Stromal cell of bone marrow (primary cell): ENCODE measurements at places on chromosomes 16 and 17.
A peak's percentile ranks its signal among the peaks of the same experiment; 100 is the strongest.

DNA sequence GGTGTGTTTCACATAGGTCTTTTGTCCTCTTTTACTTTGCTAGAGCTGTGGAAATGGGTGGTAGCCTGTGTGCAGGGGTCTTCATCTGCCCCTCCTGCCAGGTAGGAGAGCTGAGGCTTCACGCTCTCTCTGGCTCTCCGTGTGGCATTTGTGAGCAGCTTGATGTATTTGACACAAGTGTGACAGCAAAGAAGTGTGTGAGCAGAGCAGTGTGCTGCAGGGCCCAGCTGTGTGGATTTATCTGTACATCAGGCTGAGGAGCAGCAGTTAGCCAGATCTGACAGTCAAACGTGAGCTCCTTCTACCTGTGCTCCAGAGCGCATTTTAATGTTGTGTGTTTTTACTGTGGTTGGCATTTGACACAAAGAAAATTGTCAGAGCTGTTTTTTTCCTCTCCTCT is 101.8 kb downstream of the FTO start:
- no peak for DNase-seq

GRCh38 chr17:3002538-3003295 is 60.7 kb downstream of the OR1D5 start:
- no peak for DNase-seq

- DNase-seq, result no peak
Observed at GRCh38 chr16:55559233-55559632, 7.3 kb upstream of the CAPNS2 start.

- DNase-seq, result no peak
Observed at GRCh38 chr16:5000573-5001001, 33.1 kb downstream of the NAGPA start.

GRCh38 chr17:28333083-28333746 is 2.1 kb downstream of the IFT20 start:
- DNase-seq, result no peak

DNA sequence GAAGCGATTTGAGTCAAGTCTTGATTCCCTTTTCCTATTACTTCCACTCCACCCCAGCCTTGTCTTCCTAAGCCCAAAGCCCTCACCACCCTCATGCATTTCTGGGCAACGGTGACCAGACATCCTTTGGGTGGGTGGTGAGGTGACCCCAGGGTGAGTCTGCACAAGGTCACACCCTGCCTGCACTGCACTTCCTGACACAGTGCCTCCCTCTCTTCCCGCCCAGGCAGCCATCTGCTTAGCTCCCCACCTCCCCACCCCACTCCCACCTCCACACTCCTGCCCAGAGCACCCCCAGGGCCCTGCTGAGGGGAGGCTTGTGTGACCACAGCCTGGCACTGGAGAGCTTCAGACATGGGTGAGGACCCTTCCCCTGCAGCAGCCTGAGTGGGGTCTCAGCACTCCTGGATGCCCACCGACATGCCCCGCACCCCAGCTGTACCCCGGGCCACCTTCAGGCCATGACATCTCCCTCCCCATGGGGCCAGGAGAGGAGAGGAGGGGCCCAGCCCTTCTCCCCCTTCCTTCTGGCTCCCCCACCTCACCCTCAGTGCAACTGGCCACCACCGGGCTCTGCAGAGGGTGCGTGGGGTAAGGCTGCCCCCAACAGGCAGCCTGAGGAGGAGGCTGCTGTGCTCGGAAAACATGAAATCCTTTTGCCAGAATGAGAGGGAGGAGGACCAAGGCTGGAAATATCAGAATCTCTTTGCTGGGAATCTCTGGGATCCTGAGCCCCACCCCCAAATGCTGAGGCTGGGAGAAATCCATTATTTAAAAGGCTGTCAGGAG is 68.6 kb downstream of the CCT6B start:
- DNase-seq, result no peak

GRCh38 chr17:60445144-60445543 is 22.9 kb downstream of the CHCT1 start:
- DNase-seq, result no peak

- peak; percentile 15 for DNase-seq
Observed at GRCh38 chr17:46727572-46728348, 90.7 kb downstream of the WNT3 start.
